ENCODE measurements at places on chromosomes 2 and 18.

DNA sequence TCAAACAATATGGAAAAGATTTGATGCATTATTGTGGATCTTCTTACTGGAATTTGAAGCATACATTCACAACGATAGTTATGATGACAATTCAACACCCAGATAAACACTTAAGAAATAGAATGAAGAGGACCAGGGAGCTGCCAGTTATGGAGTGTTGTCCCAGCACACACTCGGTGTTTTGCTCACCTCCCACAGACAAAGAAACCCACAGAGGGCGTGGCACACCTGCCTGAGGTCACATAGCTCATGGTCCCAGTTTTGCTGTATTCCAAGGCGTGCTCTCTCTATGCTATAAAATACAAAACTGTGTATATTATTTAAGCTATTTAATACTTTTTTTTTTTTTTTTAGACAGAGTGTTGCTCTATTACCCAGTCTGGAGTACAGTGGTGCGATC, 31.1 kb downstream of the EFR3B start:
- DNase-seq, result no peak

DNA sequence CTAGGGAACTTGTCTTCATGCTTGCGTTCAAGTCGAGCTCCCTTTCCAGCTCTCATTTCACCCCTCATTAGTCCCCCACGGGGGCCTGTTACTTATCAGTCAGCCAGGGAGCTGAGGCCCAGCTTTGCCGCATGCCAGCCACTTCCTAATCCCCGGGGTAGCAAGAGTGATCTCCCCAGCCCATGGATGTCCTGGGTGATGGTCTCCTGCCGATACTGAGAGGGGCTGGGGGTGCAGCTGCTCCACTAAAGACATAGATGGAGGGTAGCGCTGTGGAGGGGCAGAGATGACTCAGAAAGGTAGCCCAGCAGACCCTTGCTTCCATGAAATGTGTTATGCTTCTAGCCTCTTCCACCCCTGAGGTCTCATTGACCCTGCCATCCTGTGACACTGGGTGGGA, 314.0 kb upstream of the EPAS1 start:
- no peak for DNase-seq

DNA sequence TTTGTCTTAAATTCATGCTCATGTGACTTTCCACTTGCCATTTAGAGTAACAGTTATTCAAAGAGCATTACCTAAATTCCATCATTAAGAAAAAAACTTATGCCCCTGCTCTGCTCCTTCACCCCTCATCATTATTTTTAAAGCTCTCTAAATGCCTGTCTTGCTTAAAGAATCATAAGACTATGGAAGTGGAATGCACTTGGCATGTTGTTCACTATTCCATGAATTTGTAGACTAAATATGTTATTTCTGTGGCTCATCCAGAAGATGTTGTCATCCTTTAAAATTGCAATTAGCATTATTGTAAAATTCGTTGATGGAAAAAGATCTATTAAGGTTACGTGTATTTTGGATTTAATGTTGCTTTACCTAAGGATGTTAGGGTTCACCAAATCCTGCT, 61.8 kb downstream of the FMNL2 start:
- DNase-seq, result no peak

- no peak for DNase-seq
Observed at GRCh38 chr2:183215917-183216316, 91.7 kb downstream of the NUP35 start.

- peak; percentile 67 for DNase-seq
Observed at GRCh38 chr18:48445540-48445939, 36.4 kb upstream of the ZBTB7C start.

DNA sequence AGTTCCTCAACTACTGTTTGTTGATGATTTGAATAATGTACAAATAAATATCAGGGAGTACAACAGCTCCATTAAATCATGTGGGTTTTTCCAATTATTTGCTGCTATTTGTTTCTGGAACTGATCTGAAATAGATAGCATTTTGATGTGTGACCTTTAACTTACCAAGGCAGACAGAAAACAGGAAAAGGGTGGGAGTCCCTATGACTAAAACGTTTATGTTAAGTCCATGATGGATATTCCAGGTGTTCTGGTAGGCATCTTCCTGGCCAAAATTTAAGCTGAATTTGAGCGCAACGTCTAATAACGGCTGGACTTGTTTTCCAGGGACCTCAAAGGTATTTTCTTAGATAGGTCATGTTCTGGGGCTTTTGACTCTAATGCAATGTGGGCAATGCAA, 41.6 kb downstream of the WIPF1 start:
- DNase-seq, result no peak

- DNase-seq, result no peak
Observed at GRCh38 chr18:8826971-8827370, 121.6 kb downstream of the MTCL1 start.

GRCh38 chr2:28567061-28567471, 71.2 kb downstream of the PLB1 start:
- DNase-seq, result no peak

DNA sequence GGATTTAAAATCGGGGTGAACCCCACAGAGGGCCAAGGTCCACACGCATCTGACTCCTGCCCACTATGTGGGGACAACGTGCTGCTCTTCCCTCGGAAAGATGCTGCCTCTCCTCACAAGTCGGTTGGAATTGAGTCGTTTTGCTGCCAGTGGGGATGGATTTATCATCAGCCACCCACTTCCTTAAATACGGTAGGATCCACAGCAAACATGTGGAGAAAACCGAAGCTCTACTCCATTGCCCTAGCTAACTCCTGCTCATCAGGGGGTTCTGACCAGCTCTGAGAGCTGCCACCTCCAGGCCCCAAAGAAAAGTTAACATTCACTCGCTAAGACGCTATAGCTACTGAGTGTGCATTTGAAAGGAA, 80.9 kb downstream of the CHRNA1 start:
- DNase-seq, result no peak

DNA sequence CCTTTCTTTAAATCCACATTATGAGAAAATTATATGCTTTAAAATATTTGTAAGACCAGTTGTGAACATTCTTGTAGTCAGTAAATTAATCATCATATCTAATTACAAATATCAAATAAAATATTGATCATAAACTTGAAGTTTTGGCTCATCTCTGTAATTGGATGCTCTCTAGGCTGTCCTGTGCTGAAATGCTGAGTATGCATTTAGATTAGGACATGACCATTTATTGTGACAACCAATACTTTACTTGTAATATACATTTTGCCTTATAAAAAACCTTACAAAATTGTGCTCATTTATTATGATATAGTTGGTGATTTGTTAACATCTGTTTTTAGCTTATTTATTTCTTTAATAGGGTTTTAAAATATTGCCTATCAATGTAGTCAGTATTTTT, 116.1 kb upstream of the DOCK10 start:
- no peak for DNase-seq

- no peak for DNase-seq
Observed at GRCh38 chr2:202479090-202479489, 103.0 kb downstream of the BMPR2 start.

DNA sequence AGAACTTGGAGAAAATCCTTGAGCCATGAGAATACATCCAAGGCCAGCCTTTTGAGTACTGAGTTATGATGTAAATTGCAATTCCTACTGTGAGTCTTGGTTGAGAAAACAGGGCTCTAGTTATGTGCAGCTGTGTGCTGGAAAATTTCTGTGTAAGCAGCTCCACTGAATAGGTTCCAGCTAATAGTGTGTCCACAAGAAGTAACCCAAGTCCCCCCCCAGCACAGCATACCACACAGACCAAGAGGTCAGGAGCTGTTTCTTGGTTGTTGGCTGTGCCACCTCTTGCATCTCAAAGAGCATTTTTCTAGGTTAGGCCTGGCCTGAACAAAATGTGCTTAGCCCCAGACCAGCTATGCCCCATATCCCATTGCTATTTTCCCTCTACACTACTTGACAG, 36.8 kb upstream of the APCDD1 start:
- no peak for DNase-seq

DNA sequence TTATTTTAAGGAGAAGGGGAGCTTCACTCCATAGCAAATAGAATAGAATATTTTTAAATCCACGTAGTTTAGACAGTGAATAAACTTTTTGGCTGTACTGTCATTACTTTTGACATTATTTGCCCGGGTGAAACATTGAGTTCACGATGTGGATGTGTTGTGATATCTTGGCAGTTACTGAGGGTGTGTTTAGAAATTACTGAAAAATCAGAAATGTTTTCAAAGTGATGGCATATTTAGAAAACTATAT, 769 bp upstream of the FAM98A start:
- DNase-seq, result no peak

DNA sequence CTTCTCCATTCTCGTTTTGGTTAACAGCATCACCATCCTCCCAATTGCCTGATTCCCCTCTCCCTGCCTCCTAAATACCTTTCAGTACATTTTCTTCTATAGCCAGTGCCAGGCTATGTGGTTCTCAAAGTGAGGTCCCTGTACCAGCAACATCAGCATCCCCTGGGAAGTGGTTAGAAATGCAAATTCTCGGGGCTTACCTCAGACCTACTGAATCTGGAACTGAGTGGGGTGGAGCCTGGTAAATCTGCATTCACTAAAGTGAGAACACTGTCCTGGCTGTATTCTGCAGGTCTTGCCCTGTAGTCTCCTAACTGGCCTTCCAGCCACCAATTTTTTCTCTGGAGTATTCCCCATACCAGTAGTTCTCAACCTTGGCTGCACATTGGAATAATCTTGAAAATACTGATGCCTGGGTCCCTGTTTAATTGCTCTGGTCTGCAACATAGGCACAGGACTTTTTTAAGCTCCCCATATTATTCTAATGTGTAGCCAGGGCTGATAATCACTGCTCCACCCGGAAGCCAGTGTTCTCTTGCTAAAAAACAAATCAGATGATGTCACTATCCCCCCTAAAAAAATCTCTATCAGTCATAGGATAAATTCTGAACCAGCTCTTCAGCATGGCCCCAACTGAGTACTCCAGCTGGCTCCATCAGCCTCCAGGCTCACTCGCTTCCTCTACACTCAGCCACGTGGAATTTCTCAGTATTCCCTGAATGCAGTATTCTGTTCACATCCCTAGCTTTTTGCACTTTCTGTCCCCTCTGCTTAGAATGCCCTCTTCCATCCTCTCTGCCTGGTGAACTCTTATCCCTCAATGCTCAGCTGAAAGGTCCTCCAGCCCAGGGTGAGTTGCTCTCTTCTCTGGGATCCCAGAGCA, 98.4 kb downstream of the CDK15 start:
- no peak for DNase-seq

GRCh38 chr2:171864357-171864985, 29.6 kb downstream of the SLC25A12 start:
- DNase-seq, result no peak

DNA sequence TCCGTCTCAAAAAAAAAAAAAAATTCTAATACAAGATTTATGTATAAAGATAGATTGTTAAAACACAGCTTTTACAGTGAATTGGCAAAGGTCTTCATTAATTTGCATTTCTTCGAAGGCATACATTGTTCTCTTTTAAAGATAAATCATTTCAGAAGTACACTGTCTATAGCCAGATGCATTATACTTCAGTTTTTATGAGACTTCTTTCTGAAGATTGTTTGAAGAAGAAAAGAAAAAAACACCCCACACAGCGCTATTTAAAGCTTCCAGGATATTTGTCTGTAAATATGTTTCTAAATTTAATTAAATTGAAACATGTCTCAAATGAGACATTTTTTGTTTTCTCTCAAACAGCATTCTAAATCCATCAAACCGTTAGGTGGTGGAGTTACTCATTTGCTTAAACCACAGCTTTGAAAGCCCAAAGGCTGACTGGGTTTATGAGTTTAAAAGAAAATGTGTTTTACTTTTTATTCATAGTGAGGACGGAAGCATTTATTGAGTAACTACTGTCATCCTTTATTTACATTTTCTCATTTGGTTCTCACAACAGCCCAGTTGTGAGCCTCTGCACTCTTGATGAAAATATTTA, 42.4 kb upstream of the C1GALT1C1L start:
- no peak for DNase-seq

GRCh38 chr2:128425731-128426620, 107.3 kb upstream of the HS6ST1 start:
- no peak for DNase-seq

DNA sequence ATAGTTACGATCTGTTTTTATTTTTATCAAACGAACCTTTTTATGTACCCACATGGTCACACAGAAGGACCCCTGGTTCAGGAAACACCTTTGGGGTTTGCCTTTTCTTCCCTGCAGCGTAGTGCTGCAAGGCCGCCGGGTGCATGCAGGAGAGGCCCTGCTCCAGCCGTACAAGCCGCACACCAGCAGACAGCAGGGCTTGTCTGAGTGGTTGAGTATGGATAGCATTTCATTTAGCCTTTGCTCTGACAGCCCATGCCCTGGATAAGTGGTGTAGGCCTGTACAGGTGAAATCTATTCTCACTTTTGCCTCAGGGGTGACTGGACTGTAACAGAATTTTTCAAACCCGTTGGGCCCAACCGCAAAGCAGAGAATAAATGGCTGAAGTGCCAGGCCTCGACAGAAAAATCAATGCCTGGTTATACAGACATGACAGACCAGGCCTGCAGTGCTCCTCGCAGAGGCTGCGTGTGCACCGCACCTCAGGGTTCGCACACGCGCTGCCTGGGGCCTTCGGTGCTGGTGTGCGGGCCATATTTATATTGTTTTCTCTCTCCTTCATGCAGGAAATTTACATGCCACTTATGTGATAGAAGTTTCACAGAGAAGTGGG, 279.1 kb downstream of the ZNF407 start:
- no peak for DNase-seq

DNA sequence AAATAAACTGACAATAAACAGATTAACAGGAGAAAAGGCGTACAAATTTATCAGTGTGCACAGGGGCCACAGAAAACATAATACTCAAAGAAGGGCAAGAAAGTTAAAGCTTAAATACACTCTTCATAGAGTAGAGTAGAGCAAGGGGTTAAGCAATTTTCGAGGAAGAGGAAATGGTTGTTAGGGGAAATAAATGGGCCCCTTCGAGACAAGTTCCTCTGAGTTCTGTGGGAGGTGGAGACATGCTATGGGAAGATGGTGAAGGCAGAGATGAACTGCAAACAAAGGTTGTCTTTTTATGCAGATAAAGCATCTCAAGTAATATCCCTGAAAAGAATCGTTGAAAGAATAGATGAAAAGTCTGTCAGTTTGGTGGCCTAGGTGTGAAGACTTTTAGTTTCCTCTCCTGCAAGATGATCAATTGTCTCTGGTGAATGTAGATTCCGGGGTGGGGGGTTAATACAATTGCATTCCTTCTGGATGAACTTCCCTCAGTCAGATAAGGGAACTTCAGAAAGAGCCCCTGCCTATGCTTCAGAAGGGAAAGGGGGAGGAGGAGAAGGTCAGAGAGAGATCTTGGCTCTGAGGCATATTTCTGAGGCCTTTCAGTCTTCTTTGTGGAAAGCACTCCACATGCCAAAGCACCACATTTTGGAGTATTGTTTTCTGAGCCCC, 127.0 kb downstream of the METTL4 start:
- DNase-seq, result no peak

GRCh38 chr2:230903231-230904150, 21.6 kb downstream of the GPR55 start:
- no peak for DNase-seq

All from left ventricle myocardium superior (tissue), 1 donor.